ENCODE measurements at places on chromosomes 16 and 17.
A peak's percentile ranks its signal among the peaks of the same experiment; 100 is the strongest.

- DNase-seq = no peak
Observed at GRCh38 chr17:83199500-83200201, 120.2 kb downstream of the METRNL start.

DNA sequence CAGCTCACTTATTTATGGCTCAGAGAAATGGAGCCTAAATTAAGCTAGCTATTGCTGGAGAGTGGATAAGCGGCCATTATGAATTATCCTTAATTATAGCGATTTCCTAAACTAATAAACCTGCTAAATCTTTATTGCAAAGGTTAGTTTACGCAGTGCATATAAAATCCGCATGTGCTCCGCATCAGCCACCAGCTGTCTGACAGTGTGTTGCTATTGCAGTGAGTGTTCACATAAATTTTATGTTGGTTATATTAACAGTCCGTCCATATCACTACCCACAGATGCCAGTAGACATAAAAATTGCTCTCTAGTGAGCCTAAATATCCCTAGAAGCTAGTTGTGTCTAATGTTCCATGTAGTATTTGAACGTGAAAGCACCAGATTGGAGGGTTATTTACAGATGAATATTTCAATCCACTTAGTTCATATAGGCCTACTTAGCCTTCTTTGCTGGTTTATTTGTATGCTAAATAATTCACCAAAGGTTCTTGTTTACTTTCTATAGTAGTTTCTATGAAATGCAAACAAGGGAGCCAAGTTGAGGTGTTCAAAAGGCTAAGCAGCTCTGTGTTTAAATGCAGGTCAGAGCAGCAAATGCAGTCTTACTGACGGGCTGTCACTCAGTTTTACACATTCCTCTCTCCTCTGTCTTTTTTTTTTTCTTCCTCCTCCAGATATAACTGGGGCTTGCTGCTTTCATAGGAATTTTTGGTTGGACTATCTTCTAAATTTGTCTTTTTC is 219.1 kb downstream of the IRX3 start:
- DNase-seq = no peak

- peak; percentile 89 for DNase-seq
Observed at GRCh38 chr16:51151435-51151960, 428 bp upstream of the SALL1 start.

DNA sequence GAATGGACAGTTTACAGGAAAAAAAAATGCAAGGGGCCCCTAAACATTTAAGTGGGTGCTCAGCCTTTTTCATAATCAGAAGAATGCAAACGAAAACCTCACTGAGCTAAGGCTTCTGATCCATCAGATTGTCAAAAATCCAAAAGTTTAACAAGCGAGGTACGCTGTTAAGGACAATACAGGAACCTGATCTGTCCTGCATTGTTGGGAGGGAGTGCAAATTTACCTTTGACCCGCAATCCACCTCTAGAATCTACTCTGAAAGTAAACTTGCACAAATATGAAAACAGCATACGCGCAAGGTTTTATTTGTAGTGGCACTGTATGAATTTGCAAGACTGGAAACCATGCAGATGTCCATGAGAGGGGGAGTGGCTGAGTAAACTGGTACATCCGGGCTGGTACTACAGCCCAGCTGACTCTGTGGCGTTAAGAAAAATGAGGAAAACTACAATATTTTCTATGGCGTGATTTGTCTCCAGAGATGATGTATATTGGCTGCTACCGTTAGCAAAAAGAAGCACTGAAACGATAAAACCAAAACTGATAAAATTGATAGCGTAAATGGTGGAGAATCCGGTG is 28.8 kb upstream of the ST6GALNAC1 start:
- no peak for DNase-seq

- DNase-seq = peak; percentile 2
Observed at GRCh38 chr17:45038728-45039634, 12.5 kb downstream of the DCAKD start.

DNA sequence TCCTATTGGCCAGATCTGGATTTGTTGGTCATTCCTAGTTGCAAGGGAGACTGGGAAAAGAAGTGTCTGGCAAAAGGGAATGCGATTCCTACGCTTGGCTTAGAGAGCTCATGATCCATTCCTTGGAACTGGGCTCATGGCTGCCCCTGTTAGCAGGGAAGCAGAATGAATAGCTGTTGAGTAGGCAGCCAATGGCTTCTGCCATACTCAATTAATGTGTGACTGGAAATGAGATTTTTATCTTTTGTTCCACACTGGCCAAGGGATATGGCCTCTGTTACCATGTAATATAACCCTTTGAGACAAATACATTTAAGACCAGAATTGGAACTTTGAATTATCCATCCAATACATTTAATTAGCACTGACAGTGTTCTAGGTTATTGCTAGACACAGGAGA is 31.0 kb downstream of the FTO start:
- no peak for DNase-seq

GRCh38 chr17:72512649-72513556 is 392.1 kb downstream of the SOX9 start:
- DNase-seq = no peak

DNA sequence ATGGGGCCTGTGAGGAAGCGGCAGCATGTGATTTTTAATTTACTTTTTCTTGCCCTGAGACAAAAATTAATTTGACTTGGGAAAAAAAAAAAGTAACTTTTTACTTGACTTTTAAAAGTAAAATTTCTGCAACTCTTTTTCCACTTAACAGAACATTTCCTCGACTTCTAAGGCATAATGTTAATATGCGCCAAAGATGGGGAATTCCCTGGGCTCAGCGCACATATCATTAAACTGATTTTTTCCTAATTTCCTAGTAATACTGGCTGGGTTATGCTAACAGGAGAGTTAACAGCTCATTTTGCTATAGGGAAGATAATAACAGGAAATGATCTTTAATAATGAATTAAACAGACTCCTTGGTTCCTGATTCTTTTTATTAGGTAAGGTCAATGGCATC is 120.6 kb upstream of the CDH5 start:
- no peak for DNase-seq

GRCh38 chr17:54992797-54993639 is 24.5 kb downstream of the STXBP4 start:
- peak; percentile 35 for DNase-seq

DNA sequence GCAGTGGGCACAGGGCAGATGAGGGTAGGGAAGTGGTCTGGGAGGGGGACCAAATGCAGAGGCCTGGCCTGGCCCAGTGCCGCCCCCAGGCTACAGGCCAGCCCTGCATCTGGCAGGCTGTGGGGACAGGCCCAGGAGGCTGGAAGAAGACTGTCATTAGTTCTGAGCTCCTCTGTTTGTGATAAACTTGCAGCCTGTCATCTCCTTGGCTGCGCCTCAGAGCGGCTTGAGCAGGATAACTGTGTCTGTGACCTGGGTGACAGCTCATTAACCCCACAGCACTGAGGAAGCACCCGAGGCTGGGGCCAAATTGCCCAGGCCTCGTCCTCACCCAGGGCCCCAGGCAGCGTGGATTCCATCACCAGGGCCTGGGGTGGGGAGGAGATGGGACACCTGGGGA is 23.9 kb downstream of the ABCC3 start:
- no peak for DNase-seq

DNA sequence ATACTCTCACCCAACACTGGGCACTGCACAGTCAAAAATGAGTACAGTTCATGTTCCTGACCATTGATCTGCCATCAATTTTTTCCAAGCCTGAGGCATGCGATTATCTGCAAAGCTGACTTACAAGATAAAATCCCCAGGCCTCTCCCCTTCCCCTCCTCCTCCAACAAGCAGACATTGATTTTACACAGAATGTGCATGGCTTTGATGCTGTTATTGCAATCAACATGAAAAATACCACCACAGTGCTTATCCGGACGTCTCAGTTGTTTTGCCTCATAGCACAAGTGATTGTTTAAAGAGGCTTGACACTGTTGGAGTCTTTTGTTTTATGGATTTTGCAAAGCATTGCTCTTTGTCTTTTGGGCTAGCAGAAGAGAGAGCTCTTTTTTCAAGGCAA is 163.8 kb downstream of the TOX3 start:
- DNase-seq = no peak

- no peak for DNase-seq
Observed at GRCh38 chr16:78932355-78932943, 668.1 kb downstream of the MAF start.

DNA sequence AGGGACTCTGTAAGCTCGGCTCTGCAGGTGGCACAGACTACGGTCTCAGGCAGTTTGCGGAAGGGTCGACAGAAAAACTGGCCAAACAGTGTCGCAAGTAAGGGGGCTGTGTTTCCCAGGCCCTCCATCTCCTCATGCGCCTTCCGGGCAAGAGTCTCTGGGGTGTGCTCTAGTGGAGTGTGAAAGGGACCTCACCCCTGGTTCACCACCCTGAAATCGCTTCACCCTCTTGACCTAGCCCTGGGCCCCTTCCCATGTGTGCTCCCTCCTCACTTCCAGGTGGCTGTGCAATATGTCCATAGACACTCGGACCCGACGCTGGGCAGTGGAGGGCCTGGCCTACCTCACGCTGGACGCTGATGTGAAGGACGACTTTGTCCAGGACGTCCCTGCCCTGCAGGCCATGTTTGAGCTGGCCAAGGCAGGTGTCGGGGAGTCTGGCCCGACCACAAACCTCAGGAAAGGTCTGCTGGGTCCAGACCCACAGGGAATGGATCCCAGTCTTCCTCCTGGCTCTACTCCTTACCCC is 22.3 kb downstream of the UNC45B start:
- no peak for DNase-seq

GRCh38 chr17:32266051-32266388 is 388 bp downstream of the RHBDL3 start:
- no peak for DNase-seq

DNA sequence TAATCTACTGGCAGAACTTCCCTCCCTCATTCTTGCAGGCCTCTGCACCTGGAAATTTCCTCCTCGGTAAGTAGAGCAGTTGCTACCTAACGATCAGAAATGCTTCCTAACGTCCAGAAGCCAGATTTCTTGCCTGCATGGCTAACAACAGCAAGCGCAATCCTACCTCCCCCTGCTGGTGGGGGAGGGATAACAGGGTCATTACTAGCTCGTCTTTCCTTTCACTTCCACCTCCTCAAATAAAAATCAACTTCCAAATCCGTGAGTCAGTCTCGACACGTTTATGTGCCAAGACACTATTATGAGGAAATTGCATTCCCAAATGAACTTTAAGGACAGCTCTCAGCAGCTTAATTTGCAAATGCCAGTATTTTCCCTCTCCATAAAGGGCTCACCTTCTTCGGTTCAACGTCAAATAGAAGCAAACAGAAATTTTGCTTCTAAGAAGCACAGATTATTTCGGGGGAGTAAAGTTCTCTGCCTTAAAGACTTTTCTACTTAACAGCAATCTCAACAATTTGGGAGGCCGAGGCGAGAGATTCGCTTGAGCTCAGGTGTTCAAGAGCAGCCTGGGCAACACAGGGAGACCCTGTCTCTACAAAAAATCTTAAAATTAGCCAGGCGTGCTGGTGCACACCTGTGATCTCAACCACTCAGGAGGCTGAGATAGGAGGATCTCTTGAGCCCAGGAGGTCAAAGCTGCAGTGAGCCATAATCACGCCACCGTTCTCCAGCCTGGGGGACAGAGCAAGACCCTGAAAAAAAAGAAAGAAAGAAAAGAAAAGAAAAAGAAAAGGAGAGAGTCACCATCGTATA is 188.6 kb upstream of the PSMD7 start:
- DNase-seq = peak; percentile 52

DNA sequence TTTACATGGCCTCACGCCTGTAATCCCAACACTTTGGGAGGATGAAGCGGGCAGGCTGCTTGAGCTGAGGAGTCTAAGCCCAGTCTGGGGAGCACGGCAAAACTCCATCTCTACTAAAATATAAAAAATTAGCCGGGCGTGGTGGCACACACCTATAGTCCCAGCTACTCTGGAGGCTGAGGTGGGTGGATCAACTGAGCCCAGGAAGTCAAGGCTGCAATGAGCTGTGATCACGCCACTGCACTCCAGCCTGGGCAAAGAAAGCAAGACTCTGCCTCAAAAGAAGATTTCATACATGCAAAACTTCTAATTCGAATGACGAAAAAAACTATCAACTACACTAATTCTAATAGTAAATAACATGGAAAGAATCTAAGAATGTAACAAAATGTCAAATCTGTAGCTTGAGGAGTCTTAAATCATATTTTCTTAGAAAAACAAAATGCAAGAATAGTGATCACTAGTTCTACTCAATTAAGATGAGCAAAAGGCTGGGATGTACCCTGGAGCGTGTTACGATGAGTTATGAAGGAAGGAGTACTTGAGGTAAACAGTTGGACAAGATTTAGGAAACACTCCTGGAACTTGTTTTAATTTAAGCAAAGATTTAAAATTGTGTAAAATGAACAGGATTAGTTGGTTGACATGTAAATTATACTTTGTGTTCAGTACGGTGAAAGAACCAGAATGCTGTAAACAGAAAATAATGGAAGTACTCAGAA is 20.7 kb downstream of the YWHAE start:
- no peak for DNase-seq
